ENCODE measurements at places on chromosomes 5 and 9.

GRCh38 chr5:107040907-107041306, 629.8 kb downstream of the EFNA5 start:
- no peak for DNase-seq

DNA sequence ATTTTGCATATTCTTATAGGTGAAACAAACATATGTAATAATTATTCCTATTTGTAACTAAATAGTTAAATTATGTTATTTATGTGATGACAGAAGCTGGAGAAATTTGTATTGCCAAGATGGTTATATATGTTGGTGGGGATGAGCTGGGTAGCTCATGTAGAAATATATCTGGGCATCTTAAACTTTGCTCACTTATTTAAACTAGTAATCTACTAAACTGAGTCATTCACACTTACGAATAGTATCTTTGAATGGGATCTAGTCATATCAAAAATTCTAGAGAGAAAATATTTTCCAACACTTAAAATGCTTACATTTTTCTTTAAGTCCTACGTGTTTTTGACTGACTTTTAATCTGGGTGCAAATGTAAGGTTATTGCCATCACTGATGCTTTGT, 44.6 kb upstream of the EIF4EBP3 start:
- no peak for DNase-seq

- DNase-seq: peak; percentile 8
Measured at GRCh38 chr5:58886315-58887207, 303.7 kb downstream of the RAB3C start.

DNA sequence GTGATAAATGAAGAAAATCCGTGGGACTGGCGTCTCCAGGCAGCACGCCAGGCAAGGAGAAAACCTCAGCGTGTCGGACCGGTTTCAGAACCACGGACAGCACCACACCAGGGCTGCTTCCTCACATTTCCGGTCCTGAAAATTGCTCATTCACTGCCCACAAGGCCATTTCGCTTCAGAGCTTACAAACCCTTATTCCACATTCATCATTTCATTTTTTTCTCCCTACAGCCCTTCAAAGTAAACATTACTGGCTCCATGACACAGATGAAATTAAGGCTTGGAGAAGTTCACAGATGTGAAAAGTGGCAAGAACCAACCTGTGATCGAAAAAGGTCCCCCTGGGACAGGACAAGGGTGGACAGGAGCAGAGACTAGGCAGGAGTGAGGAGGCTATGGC, 1.5 kb upstream of the GPRIN1 start:
- peak; percentile 16 for DNase-seq

DNA sequence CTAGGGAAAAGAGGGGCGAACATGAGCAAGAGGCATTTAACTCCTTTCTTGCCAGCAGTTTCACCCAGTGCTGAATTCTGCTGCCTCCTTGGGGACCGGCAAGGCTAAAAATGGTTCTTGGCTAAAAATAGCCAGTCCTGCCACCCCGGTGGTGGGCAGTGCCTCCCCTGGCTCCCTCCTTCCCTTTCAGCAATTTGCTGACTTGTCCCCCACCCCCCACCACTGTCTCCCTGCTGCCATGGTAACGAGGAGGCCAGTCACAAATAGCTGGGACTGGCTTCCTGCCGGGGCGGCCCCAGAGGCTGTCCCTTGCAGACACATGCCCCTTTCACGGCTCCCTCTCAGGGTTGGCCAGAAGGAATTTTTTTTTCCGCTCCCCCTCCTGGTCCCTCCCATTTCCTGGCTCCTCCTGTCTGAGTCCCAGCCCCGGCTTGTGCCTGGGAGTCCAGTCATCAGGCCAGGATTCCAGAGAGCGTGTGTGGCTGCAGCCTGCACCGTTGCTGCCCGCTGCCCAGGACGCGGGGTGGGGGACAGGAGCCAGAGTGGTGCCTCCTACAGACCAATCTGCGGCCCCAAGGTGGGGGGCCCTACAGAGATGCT, 130.3 kb downstream of the RGS3 start:
- DNase-seq: no peak

DNA sequence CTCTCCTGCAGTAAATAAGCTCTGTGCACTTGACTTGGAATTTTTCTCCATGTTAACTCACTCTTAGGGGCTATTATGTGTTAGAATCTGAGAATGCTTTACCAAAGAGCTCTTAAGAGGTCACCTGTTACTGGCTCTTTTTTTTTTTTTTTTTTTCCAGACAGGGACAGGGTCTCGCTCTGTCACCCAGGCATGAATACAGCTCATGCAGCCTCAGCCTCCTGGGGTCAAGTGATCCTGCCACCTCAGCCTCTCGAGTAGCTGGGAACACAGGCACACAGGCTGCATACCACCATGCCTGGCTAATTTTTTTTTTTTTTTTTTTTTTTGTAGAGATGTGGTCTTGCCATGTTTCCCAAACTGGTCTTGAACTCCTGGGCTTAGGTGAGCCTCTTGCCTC, 22.1 kb downstream of the HMGXB3 start:
- DNase-seq: no peak

GRCh38 chr9:5493679-5494511, 16.4 kb upstream of the PDCD1LG2 start:
- DNase-seq: no peak

GRCh38 chr5:89916131-89916530, 493.4 kb downstream of the CETN3 start:
- no peak for DNase-seq

DNA sequence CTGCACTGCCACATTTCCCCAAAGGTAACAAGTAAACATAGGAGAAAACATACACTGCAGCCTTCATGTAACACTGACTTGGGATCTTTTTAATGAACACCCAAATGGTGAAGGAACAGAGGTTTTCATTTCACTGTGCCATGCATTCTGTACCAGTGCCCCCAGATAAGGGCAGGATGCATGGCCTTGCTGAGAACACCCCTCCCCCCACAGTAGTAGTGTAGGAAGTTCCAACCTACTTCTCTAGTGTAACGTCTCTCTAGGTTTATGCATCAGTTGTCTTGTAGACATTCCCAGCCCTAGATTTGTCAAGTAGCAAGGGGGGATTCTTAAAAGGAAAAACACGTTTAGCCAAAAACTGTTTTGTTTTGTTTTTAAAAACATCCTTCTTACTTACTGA, 29.9 kb downstream of the MAP3K1 start:
- no peak for DNase-seq

DNA sequence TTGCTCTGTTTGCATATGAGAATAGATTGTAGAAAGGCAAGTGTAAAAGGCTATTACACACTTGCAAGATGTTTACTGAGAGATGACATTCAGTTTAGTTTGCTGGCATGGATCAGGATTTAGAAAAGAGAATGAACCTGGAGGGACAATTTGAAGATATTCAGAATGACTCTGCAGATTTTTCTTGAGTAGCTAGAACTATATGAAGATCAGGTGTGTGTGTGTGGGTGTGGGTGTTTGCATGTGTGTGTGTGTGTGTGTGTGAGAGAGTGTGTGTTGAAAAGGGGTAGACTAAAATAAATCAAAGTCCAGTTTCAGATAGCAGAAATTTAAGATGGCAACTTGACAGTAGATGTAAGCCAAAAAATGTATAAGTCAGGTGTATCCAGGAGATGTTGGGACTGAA, 74.0 kb upstream of the ANXA1 start:
- DNase-seq: no peak

- no peak for DNase-seq
Measured at GRCh38 chr9:18394847-18395351, 79.1 kb upstream of the ADAMTSL1 start.

DNA sequence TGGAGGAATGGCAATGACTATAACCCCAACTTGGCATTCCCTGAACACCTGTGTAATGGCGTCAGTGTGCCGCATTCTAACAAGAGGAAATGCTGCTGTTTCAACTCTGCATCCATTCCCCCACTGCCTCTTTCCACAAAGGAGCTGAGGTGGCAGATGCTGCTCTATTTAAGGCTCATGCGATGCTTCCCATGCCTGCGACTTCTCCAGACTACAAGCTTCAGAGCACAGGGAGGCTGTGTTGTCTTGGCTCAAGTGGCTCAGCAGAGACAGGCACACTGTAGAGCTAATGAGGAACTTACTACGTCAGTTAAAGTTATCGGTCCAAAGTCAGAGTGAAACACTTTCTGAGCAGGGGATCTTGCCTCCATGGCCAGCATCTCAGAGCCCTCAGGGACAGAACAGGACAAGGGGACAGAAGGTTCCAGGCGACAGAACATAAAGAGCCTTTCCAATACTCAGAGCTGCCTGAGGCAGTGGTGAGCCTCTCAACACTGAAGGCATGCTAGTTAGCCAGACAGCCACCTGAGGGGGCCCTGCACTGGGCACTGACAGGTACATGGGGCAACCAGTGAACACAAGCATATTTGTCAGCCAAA, 21.8 kb downstream of the TNIP1 start:
- DNase-seq: no peak

- no peak for DNase-seq
Measured at GRCh38 chr5:98333921-98334320, 439.5 kb upstream of the RGMB start.

DNA sequence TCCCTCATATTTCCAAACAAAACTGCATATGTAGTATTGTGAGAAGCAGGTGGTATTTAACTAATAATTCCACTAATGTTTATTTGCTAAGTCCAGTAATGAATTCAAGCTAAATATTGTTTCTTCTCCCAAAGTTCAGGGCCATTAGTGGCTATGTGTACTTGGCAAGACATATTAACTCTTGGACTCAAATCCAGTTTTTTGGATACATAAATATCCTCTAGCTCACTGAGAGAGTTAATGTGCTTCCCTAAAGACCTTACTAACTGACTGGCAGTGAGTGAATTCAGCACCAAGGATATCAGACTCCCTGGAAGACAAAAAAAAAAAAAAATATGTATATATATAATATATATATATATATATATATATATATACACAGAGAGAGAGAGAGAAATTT, 214.1 kb downstream of the RAB3C start:
- no peak for DNase-seq

DNA sequence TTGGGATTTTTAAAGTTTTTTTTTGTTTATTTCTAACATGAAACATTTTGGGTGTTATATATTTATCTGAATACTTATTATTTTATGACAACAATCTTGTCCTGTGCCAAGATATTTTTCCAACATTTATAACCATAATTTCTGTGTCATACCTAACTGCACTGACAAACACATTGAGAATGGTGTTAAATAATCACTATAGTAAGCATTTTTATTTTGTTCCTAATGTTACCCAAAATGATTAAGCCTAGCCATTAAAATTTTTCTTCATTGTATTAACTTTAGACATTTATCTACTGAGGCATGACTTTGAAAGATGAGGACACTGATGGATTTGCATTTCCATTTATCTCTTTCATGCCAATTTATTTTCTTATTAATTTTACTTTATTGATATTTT, 91.6 kb upstream of the STK32A start:
- DNase-seq: no peak

DNA sequence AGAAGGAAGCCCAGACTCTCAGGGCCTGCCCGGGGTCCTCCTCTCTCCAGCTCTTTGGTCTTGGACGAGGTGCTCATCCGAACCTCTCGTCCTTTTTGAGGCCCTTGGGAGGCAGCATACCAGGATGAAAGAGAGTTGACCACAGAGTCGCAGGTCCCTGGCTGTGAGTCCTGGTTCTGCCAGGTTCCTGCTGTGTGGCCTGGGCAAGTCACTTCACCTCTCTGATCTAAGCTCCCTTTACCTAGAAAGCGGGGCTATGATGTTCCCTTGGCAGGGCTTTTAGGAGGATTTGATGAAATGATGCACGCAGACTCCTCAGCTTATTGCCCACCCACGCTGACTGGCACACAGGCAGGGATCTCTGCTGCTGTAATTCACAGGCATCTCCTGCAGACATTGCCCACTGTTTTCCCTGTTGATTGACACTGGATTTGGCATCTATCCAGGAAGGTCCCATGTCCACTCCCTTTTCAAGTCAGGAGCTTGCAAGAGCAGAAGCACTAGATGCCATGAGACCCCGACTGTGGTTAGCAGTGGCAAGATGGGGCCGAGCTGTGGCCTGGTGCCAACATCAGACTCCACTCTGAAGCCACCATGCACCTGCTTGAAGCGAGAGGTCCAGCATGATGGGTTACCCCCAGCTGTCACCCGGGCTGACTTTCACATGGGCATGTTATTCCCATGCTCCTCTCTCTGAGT, 71.5 kb downstream of the MACROH2A1 start:
- DNase-seq: no peak

DNA sequence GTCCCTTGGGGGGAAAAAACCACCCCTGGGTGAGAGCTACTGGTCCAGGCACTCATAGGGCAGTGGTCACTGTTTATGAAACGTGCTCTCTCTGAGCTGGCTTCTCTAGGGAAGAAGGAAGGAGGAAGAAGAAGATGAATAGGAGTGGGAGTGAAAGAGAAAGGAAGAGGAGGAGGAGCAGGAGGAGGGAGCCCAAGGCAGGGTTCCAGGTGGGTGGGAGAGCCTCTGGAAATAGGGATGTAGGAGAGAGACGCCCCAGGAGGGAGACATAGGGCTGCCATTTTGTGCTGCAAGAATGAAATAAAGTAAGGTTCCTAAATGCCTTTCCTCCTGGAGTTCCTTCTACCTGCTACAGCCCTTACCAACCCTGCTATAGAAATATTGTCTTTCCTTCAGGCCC, 65.7 kb downstream of the PCDH1 start:
- DNase-seq: no peak

GRCh38 chr5:81140943-81141342, 92.2 kb upstream of the CKMT2 start:
- no peak for DNase-seq

Data from stimulated activated CD8-positive, alpha-beta memory T cell treated with anti-CD3 and anti-CD28 coated beads, Interleukin-4, amount 100 ng/mL, for 1 hour (primary cell).